Stimulated activated CD8-positive, alpha-beta memory T cell treated with anti-CD3 and anti-CD28 coated beads, Interleukin-15, amount 100 ng/mL, for 4 hours (primary cell): ENCODE measurements at places on chromosomes 5 and 9.

DNA sequence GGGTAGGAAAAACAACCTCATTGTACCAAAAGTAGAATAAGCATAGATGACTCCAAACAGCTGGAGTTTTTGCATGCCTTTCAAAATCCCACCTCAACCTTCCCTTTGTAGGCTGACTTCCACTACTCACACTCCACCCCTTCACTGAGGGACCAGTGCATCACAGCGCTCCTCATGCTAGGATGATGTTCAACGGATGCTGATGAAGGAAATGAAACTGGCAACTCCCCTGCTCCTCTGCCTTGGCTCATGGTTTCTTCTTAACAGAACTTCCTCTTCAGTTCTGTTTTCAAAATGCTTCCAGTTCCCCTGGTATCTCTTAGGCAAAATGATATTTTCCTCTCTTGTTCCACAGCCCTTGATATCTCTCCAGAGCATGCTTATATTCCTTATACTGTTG, 29.0 kb downstream of the LIFR start:
- no peak for DNase-seq

GRCh38 chr5:157116483-157116954, 7.7 kb upstream of the HAVCR2 start:
- DNase-seq, result no peak

- DNase-seq, result no peak
Measured at GRCh38 chr5:115815693-115816225, 700 bp downstream of the CDO1 start.

GRCh38 chr5:150651924-150652671, 9.0 kb upstream of the MYOZ3 start:
- DNase-seq, result no peak

DNA sequence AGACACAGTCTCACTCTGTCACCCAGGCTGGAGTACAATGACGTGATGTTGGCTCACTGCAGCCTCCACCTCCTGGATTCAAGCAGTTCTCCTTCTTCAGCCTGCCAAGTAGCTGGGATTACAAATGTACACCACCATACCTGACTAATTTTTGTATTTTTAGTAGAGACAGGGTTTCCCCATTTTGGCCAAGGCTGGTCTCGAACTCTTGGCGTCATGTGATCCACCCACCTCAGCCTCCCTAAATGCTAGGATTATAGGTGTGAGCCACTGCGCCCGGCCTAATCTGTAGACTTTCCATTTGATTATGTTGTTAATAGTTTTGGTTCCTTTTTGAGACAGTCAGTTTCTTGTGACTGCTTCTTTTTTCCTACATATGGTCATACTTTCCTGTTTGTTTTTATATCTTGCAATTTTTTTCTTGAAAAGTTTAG, 31.0 kb downstream of the MTREX start:
- no peak for DNase-seq
